ENCODE measurements at places on chromosomes 2 and 18. TPM values are rescaled to one million over a fixed set of nuclear protein-coding genes. Genes with fewer than 3 reads are reported as not detected.

DNA sequence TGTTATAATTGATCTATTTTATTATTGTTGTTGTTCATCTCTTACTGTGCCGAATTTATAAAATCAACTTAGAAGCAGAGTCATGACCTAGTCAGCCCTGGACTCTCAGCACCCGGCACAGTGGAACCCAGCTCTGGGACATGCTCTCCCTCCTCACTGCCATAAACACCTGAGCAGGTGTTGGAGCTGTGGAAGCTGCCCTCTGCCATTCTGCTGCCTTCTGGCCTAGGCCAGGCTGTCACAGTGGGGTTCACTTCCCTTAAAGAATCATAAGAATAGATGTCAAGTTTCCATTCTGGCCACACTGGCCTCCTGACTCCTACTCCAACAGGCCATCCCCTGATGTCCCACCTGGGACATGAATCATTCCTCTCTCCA, 192.2 kb downstream of the ZFP36L2 start:
- peaks cover 4% of the 10 kb centered on the region for H3K27me3 ChIP-seq
- H3K36me3 ChIP-seq = no peaks in the 10 kb centered on the region
- H3K4me3 ChIP-seq = no peak overlapping the region
- no peak overlapping the region for H3K27ac ChIP-seq

- H3K27me3 ChIP-seq = no peaks in the 10 kb centered on the region
- no peaks in the 10 kb centered on the region for H3K36me3 ChIP-seq
- H3K4me3 ChIP-seq = no peak overlapping the region
- peaks cover 5% of the 10 kb centered on the region for H3K4me1 ChIP-seq
- DNase-seq = no peak
Observed at GRCh38 chr2:147558620-147559019, 286.2 kb upstream of the ACVR2A start.

DNA sequence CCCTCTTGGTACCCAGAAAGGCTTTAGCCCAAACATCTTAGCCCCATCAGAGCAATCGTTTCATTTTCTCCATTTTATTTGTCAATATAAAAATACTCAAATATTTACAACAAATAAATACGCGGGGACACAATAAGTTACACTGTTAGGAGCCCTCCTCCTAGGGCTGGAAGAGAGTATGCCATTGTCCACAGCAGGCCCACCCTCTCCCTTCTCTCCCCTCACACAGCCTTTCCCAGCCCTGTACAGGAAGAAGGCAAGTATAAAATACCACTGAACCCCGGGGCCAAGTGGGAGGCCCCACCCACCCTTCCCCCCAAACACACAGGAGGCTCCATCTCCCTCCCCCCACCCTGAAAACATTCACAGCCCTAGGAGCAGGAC, 1.9 kb upstream of the ANKRD39 start:
- H3K27ac ChIP-seq = no peak overlapping the region
- H3K4me3 ChIP-seq = no peak overlapping the region
- no peaks in the 10 kb centered on the region for H3K27me3 ChIP-seq
- H3K4me1 ChIP-seq = peaks cover 24% of the 10 kb centered on the region

- H3K27me3 ChIP-seq = no peaks in the 10 kb centered on the region
- peaks cover 5% of the 10 kb centered on the region for H3K4me1 ChIP-seq
- H3K4me3 ChIP-seq = no peak overlapping the region
- no peaks in the 10 kb centered on the region for H3K36me3 ChIP-seq
- DNase-seq = no peak
Observed at GRCh38 chr2:10229462-10230099, 73.1 kb upstream of the HPCAL1 start.

DNA sequence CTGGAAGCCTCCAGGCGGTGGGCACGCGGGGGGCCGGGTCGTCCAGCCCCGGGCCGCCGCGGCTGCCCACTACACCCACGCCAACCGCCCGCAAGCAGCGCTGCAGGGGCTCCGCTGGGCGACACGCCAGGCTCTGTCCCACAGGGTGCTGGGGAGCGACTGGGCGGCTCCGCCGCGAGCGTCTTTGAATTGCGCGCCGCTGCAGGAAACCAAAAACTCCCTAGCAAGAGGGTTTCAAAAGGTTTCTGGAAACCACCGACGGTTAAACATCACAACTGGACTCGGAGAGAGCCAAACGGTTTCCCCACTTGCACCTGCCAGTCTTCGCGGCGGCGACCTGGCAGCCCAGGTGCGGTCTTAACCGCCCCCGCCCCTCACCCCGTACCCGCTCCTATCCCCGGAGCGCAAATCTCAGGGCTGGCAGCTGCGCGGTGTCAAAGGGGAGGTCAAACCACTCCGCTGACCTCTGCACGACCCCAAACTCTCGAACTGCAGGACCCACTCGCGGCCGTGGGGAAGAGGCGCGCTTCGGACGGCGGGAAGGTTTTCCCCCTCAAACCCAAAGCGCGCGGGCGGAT, 1.0 kb downstream of the CXCR4 start:
- peaks cover 50% of the 10 kb centered on the region for H3K36me3 ChIP-seq
- peaks cover 51% of the 10 kb centered on the region for H3K4me1 ChIP-seq
- peak overlapping the region; percentile 96 for H3K27ac ChIP-seq
- peak; percentile 66 for DNase-seq
- peaks cover 20% of the 10 kb centered on the region for H3K27me3 ChIP-seq

- no peaks in the 10 kb centered on the region for H3K4me1 ChIP-seq
- DNase-seq = no peak
- no peak overlapping the region for H3K27ac ChIP-seq
- H3K36me3 ChIP-seq = no peaks in the 10 kb centered on the region
- no peak overlapping the region for H3K4me3 ChIP-seq
- no peaks in the 10 kb centered on the region for H3K27me3 ChIP-seq
Observed at GRCh38 chr2:222000326-222000725, 298.5 kb downstream of the PAX3 start.

- H3K4me1 ChIP-seq = no peaks in the 10 kb centered on the region
- no peak overlapping the region for H3K27ac ChIP-seq
- H3K27me3 ChIP-seq = no peaks in the 10 kb centered on the region
- no peak overlapping the region for H3K4me3 ChIP-seq
- no peaks in the 10 kb centered on the region for H3K36me3 ChIP-seq
Observed at GRCh38 chr2:155030296-155030695, 331.8 kb downstream of the KCNJ3 start.

- DNase-seq = no peak
- H3K36me3 ChIP-seq = no peaks in the 10 kb centered on the region
- H3K4me1 ChIP-seq = no peaks in the 10 kb centered on the region
- H3K27me3 ChIP-seq = peaks cover 33% of the 10 kb centered on the region
- no peak overlapping the region for H3K4me3 ChIP-seq
- no peak overlapping the region for H3K27ac ChIP-seq
Observed at GRCh38 chr2:36740061-36740460, 43.6 kb downstream of the VIT start.

DNA sequence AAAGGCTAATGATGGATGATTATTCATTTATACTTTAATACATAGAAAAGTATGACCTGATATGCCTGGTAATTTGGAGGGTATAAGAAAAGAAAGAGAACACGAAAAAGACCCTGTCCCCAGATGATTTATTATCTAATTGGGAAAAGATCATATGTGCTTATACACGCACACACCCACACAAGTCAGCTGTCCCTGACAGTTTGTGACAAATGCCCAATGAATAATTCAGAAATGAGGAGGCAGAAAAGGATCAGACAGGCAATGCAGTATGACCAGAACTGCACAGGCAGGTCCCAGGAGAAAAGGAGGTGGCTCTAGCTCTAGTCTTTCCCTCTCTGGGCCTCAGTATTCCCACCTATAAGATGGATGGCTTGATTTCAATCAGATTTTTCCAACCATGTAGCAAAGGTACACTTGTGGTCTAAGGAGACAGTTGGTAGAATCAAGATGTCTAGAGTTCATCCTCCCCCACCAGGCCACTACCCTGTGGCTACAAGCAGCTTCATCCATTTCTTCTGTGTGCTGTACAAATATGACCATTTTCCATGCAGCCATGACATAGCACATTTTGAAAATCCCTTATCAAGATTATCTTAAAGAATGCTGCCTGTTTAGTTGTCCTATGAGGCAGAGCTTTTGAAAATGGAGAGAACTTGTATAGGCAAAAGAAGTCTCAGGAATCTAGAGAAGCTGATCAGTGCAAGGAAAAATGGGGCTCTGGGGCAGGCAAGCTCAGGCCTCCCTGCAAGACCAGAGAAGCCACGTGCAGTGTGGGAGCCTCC, 19.7 kb downstream of the CYRIA start:
- DNase-seq = no peak
- H3K27me3 ChIP-seq = no peaks in the 10 kb centered on the region
- H3K4me3 ChIP-seq = no peak overlapping the region
- H3K27ac ChIP-seq = no peak overlapping the region
- H3K36me3 ChIP-seq = no peaks in the 10 kb centered on the region

- no peaks in the 10 kb centered on the region for H3K4me1 ChIP-seq
- H3K4me3 ChIP-seq = no peak overlapping the region
- DNase-seq = no peak
- no peaks in the 10 kb centered on the region for H3K36me3 ChIP-seq
- H3K27me3 ChIP-seq = no peaks in the 10 kb centered on the region
- H3K27ac ChIP-seq = no peak overlapping the region
Observed at GRCh38 chr18:38459131-38459994, 893.8 kb upstream of the CELF4 start.

- no peak overlapping the region for H3K4me3 ChIP-seq
- H3K36me3 ChIP-seq = peaks cover 12% of the 10 kb centered on the region
- no peak for DNase-seq
Observed at GRCh38 chr2:167953776-167954175, 293.6 kb downstream of the STK39 start.

DNA sequence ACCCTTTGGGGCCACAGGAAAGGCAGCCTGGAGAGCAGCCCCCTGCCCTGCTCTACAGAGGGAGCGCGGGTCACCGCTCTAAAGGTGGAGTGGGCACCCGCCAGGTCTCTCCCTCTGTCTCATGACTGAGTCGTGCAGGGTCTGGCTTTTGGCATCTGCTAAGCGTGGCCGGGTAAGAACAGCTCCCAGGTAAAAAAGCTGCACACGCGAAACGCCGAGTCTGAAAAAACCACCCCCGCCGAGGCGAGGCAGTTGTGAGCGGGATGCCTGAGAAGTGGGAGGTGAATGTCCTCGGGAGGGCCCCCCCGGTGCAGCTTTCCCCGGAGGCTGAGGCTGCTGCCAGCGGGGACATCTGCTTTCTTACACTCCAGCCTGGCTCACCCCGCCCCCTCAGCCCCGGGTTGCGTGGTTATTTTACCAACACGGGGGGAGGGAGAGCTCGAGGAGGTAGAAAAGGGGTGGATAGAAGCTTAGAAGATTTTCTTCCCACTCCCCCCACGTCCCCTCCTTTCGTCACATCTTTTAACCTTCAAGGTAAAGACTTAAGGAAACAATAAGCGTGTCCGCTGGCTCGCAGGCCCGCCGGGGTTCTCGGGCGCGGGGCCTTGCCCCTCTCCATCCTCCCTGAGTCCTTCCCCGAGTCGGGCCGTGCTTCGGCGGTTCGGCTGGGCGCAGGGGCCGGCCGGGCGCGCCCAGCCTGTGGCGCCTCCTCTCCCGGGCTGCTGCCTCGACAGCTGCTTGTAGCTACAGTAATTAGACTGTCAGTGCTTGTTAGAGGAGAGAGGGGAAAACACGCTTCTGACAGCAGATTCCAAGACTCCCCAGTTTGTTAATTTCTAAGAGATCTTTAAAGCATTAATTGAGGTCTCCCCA, 70.6 kb upstream of the PSMD14 start:
- peaks cover 28% of the 10 kb centered on the region for H3K4me1 ChIP-seq
- H3K36me3 ChIP-seq = peaks cover 16% of the 10 kb centered on the region
- peak overlapping the region; percentile 66 for H3K27ac ChIP-seq
- peak; percentile 23 for DNase-seq
- H3K4me3 ChIP-seq = peak overlapping the region; percentile 84

DNA sequence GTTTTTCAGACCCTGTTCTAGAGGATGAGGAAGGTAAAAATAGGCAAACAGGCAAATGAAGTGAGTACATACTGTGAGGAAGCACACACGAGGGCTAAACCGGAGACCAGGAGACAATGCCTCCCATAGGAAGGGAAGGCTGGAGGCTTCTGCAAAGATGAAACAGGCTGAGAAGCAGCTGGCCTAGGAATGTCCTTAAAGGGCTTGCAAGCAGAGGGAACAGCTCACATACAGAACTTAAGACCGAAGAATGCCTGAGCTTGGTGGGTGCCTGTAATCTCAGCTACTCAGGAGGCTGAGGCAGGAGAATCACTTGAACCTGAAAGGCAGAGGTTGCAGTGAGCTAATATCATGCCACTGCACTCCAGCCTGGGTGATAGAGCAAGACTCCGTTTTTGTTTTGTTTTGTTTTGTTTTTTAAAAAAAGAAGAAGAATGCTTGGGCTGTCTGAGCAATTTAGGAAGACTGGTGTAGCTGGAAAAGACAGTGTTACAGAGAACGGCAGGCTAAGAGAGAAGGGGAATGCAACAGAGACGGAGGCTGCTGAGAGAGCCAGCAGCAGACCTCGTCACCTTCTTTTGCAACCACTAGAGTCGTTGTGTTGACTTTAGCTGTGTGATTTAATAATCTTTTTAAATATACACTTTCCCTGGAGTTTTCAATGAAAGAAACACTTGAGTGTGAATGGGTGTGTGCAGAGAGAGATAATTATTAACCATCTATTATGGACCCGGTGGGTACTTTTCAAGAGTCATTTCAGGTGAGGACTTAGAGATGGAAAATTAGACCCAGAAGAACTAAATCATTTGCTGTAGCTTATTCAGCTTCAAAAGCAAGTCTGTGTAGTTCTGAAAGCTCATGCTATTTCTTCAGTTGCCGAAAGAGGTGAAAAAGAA, 232.8 kb downstream of the GALR1 start:
- no peak overlapping the region for H3K4me3 ChIP-seq
- no peak for DNase-seq
- H3K36me3 ChIP-seq = no peaks in the 10 kb centered on the region
- H3K27me3 ChIP-seq = no peaks in the 10 kb centered on the region

DNA sequence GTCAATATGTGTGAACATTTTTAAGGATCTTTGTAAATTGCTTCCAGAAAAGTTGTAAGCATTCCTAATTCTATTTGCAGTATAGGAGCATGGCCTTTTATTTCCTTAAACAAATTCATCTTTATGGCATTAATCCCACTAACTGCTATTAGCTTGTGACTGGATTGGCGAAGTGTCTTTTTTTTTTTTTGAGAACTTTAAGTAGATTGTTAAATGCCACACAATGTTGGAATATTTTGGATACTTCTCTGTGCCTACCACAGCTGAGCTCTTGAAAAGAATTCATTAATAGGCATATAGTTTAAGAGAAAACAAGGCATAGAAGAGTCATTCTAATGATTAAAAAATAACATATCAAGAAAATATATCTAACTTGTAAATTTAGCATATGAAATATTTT, 129.7 kb downstream of the LAMA3 start:
- peaks cover 25% of the 10 kb centered on the region for H3K27me3 ChIP-seq
- no peaks in the 10 kb centered on the region for H3K36me3 ChIP-seq
- no peak overlapping the region for H3K27ac ChIP-seq
- DNase-seq = no peak
- peaks cover 2% of the 10 kb centered on the region for H3K4me1 ChIP-seq

The FEV gene
- total RNA-seq = not detected

The SERPINB3 gene
- not detected for total RNA-seq

The FBXO41 gene
- 25.3 TPM for total RNA-seq

The ACTG2 gene
- total RNA-seq = 0.21 TPM

The SIX3 gene
- 0.25 TPM for total RNA-seq

The MDH1 gene
- total RNA-seq = 212 TPM

The CNGA3 gene
- total RNA-seq = not detected

The GALM gene
- 42.1 TPM for total RNA-seq
